Hematopoietic multipotent progenitor cell treated with erythropoietin and hydrocortisone succinate and interleukin-3 and kit ligand, for 6 days (in vitro differentiated cells): ENCODE measurements at places on chromosomes 16 and 17.

GRCh38 chr17:3828151-3828851 is 17.7 kb downstream of the NCBP3 start:
- DNase-seq = no peak

- no peak for DNase-seq
Measured at GRCh38 chr16:54939510-54940278, 9.0 kb downstream of the IRX5 start.

GRCh38 chr17:39960524-39961041 is 2.2 kb upstream of the GSDMA start:
- no peak for DNase-seq

DNA sequence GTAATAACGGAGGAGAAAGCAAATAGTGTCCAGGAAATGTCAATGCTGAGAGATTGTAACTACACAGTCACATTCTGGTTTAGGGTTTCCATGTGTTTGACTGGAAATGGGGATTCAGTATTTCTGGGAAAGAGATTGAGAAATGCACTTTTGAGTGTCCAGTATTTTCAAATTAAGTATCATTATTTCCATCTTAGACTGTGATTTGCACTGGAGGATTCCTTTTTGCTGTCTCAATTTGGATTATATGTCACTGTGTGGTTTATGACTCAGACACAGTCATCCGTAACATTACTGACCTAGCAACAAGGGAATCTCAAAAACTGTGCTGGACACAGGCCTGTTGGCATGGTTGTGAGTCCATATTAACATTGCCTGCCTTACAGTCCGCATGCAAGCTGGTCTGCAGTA is 681.4 kb downstream of the CDH11 start:
- DNase-seq = no peak

- DNase-seq = no peak
Measured at GRCh38 chr17:57572062-57572461, 173.0 kb downstream of the CCDC182 start.

DNA sequence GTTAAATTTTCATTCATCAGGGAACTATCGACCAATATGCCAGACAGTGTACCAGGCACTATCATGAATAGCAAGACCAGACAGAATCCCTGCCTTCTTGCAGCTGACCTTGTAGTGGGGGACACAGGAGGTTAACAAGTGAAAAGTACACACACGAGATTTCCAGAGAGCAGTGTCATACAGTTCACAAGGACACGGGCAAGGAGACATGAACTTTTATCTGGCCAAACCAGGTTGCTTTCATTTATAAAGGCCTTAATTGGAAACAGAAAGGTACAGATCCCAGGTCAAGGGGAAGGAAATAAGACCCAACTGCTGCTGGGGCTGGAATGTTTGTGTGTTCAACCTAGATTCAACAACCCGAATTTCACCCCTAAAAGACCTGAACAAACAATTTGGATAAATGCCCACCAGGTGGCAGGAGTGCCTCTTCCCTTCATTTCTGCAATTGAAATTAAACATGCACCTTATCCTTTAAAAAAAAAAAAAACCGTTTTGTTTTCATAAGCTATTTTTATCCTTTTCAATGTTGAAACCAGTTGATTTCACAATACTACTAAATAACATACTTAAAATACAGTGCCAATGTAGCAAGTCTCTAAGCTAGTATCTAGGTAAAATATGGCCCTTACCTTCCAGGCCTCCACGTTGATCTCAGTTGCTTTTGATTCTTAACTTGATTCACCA is 65.9 kb downstream of the EMP2 start:
- DNase-seq = peak; percentile 88

DNA sequence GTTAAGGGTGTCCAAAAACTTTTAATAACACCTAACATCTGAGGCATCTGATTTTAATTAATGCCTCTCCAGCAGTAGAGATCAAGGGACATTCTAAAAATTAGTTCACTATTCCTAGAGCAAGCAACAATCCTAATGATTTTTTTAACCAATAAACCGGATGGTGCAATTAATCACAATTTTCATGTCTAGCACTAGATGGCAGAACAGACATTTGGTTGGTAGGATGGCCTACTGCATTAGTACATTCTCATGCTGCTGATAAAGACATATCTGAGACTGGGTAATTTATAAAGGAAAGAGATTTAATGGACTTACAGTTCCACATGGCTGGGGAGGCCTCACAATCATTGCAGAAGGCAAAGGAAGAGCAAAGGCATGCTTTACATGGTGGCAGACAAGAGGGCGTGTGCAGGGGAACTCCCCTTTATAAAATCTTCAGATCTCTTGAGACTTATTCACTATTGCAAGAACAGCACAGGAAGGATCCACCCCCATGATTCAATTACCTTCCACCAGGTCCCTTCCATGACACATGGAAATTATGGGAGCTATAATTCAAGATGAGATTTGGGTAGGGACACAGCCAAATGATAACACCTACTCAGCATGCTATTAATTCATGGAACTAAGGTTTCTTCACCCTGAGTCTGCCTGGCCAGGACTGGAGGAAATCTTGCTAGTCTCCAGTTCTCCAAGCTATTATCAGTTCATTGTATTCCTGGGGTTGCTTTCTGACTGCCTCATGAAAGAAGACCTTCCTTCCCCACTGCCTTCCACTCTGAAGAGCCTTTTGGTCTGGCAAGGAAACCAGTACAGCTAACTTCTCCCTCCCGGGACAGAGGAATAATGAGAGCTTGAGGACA is 24.8 kb downstream of the HS3ST3A1 start:
- peak; percentile 16 for DNase-seq

- DNase-seq = no peak
Measured at GRCh38 chr17:61369751-61370150, 29.9 kb upstream of the TBX2 start.

- DNase-seq = no peak
Measured at GRCh38 chr16:81864646-81865382, 85.7 kb downstream of the PLCG2 start.

- no peak for DNase-seq
Measured at GRCh38 chr16:72224260-72224768, 52.4 kb upstream of the PMFBP1 start.

DNA sequence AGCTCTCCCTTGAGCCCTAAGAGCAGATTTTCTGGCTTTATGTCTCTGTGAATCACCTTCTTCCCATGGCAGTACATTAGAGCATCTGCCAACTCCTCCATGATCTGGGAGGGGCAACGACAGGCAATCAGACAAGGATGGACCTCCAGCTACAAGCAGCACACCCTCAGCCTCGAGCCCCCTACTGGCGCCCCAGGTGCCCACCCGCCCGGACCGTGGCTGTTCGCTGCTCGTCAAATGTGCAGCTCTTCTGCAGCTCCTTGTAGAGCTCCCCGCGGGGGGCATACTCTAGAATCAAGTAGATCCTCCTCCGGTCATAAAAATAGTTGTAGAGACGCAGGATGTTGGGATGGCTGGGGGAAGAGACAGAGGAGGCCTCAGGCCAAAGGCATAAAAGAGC is 3.8 kb downstream of the AURKB start:
- DNase-seq = no peak

DNA sequence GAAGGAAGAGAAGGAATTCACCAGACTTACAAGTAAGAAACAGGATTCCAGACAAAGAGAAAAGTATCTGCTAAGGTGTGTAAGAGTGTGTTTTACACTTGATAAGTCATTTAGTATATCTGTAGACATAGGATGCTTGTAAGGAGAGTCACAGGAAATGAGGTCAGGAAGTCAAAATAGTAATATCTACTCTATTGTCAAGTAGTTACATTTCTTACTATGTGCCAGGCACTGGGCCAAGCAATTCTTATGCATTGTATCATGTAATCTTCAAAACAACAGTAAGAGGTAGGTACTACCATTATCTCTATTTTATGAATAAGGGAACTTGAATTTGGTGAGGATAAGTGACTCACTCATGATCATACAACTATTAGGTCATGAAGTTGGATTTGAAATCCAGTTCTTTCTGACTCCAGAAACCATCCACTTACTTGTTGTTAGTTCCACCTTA is 129.1 kb downstream of the SNX11 start:
- DNase-seq = no peak

DNA sequence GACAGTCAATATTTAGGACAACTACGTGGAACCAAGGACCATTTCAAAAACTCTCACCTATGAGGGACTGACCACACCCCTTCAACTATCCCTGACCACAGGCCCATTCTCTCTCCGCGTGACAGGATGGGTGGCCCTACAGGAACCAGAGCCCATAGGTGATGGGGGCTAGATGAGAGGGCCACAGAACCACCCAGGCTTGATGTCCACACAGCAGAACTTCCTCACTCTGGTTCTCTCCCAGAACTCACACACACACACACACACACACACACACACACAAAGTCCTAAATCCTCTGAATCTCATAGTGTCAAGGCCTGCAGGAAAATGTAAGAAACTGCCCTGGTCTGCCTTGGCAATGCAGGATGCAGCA is 1.5 kb downstream of the ZNF319 start:
- no peak for DNase-seq

- DNase-seq = no peak
Measured at GRCh38 chr16:64629622-64630021, 492.2 kb downstream of the CDH11 start.

GRCh38 chr16:31273187-31273586 is 13.4 kb downstream of the ITGAM start:
- no peak for DNase-seq

DNA sequence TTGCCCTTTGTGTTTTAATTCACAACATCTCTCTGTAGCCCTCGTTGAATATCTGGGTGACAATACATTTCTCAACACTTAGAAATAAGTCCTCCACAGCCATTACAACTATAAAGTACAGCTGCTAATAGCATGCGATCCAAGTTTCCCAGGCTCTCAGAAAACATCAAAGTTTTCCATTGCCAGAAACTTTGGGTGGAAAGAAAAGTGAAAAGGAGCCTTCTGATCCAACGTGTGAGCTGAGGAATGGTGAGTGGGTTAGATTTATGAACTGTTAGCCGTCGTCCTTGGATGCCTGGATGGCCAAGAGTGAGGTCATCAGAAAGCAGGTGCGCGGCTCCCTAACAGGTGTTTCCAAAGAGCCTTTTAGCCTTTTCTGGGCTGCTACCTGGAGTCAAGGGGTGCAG is 258.0 kb downstream of the PMP22 start:
- no peak for DNase-seq

DNA sequence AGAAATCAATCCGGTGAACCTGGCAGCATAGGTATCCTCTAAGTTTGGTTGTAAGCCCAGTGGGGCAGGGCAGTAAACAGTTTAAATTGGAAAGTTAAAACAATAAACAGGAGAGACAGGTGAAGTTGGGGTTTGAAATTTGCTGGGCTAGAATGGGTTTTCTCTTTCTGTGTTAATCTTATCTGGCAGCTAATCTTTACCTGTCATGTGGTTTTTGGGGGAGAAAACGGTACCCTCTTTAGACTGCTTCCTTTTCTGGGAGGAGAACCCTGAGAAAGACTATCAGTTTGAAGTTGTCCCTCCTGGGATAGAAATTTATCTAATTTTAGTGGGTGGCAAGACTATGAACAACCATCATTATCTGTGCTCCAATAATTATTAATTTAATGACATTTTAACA is 24.0 kb downstream of the CDH13 start:
- DNase-seq = no peak

- DNase-seq = no peak
Measured at GRCh38 chr16:55242667-55243066, 81.3 kb upstream of the IRX6 start.

DNA sequence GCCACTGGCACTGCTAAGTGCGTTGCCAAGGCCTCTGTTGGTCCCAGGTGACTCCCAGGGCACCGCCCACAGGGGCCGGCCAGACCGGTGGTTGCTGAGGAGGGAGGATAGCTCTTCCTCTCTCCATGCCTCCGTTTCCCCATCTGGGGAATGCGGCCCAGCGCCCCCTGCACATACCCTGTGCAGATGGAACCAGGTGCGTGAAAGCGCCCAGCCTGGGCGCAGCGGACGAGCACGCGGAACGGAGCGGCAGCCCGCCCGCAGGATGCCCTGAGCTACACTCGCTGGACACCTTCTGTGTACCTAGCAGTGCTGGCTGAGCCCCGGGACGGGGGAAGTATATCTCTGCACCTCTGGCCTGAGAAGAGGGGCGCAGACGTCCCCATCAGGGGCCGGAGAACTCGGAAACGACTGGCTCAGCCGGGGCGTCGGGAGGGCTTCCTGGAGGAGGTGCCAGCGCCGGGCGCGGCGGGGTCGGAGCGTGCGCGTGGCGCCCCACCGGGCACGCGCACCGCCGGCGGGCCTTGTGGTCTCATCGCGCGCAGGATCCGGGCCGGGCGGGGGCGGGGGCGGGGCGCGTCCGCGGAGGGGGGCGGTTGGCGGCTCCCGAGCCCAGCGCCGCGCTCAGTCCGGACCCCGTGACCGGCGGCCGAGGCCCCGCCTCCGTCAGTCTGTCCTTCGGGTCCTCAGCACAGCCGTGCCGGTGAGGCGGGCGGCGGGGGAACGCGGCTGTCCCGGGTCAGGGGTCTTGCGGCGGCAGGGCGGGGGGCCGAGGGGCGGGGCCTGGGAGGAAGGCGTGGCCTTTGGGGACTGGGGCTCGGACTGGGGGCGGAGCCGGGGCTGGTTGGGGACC is at the start of the genes CCDC78 and HAGHL:
Gene CCDC78 (minus strand): TSS at position 6 of the 853 bp plus-strand sequence. CDS start 76 bp downstream, outside the sequence.
Gene HAGHL (plus strand): TSS at position 669 of the 853 bp plus-strand sequence. CDS start 404 bp downstream, outside the sequence.
- peak; percentile 75 for DNase-seq

DNA sequence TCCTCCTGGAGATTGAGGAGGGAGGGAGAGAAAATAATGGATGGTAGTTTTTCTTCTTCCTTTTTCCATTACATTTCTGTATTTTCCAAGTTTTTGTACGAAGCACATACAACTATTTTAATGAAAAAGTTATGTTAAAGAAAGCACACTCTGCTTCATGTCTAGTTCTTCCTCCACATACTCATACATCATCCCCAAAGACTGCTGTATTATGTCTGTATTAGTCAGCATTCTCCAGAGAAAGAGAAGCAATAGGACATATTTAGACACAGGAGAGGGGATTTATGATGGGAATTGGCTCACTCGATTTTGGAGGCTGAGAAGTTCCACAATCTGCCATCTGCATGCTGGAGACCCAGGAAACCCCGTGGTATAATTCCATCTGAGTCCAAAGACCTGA is 10.1 kb upstream of the ACSM2A start:
- DNase-seq = no peak

GRCh38 chr16:27665881-27666280 is 115.9 kb downstream of the KATNIP start:
- DNase-seq = no peak

DNA sequence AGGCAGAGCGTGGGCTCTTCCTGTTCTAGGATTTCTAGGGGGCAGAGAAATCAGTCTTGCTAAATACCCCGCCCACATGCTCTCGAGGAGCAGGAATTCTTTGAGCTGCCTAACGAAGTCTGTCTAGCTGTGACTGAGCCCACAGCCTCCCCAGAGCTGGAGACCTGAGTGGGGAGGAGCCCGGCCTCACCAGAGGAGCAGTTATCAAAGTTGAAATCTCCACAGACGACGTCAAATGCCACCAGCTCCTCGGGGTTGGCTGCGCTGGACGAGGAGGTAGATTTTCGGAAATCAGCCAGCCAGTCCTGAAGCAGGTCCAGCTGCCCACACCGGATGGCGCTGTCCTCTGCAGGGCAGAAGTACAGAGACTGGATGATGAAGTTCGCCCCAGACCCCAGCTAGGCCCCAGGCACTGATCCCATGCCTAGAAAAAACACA is 53.8 kb downstream of the PRMT7 start:
- no peak for DNase-seq

- no peak for DNase-seq
Measured at GRCh38 chr17:41683441-41684007, 5.2 kb upstream of the EIF1 start.
